ENCODE measurements at places on chromosomes 1 and 21.

DNA sequence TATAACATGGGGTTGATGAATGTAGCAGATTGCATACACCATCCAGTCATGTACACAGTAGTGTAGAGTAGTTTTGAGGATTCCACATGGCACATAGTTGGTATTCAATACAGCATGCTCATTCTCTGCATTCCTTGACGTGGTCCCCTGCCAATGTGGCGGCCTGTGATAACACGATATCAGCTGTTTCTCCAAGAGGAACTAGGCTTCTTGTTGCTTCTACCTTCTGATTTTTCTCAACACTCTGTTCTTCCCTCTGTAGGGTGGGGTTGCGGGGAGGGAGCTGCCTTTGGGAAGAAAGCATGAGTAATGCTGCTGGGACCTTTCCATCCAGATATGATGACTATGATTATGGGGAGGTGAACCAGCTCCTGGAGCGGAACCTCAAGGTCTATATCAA, 19.4 kb downstream of the SESN2 start:
- DNase-seq = no peak

DNA sequence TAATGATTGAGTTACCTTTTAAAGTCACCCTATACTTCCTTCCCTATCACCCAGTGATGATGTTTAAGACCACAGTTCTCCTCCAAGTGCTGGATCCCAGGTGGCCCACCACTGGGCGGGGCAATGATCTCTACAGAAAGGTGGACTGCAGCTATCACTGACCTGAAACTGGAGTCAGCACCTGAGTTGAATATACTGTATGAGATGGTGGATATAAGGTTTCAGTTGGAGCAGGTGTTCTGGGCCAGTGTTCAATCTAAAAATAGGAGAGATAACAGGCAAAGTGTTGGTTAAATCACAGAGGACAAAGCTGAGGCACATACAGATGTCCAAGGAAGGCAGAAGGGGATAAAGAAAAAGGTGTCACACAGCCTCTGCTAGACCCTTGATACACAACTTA, 96.6 kb downstream of the SIPA1L2 start:
- DNase-seq = no peak

DNA sequence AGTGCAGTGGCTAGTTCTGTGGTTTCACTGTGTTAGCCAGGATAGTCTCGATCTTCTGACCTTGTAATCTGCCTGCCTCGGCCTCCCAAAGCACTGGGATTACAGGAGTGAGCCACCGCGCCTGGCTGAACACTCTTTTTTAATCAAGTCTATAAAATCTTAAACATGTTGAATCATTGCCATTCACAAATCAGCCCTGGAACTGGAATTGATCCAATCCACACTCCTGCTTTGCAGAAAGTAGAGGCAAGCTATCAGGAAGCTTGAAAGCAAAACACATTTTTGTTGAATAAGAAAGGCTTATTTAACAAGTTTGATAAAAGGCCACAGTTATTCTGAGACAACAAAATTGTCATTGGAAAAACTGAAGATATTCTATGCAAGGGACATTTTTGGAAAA, 18.3 kb upstream of the EFHD2 start:
- DNase-seq = no peak

DNA sequence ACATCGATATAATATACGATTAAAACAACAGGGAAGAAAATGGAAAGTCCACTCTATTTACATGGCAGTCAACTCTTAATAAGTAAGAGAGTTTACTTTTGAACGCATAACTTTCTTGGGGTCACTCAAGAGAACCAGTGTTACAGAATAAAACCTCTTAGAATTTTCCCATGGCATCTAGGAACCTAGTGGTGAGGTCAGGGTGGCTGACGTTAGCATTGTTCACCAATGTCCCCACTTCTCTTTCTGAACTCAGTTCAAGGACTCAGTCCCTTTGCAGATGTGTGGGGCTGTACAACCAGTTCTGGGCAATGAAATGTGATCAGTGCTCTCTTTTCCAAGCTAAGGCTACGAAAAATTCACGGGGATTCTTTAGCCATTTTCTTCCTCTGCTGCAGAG, 2.6 kb upstream of the RNF2 start:
- DNase-seq = no peak

DNA sequence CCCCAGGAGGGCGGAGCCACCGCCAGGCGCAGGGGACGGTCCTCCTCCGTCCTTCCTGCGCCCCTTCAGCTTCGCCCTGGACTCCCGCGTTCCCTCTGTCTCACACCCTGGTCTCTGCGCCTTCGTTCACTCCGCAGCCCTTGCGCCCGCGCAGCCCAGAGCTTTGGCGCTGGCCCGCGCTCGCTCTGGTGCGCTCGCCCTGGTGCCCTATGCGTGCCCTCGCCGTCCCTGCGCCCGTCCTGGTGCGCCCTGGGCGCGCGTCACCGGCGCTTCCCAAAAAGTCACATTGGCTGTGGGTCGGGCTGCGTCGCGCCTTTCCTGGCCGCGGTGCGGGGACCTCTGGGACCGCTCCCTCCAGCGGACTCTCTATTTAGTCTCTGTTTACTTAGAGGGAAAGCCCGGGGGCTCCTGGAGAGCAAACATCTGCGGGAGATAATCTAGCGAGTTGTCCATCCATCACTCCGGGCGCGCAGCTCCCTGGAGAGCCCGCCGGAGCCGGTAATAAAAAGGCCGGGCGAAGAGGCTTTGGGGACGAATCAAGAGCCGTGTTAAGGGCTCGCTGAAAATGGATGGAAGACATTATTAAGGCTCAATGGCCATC, 178.6 kb downstream of the PRDM16 start:
- no peak for DNase-seq

DNA sequence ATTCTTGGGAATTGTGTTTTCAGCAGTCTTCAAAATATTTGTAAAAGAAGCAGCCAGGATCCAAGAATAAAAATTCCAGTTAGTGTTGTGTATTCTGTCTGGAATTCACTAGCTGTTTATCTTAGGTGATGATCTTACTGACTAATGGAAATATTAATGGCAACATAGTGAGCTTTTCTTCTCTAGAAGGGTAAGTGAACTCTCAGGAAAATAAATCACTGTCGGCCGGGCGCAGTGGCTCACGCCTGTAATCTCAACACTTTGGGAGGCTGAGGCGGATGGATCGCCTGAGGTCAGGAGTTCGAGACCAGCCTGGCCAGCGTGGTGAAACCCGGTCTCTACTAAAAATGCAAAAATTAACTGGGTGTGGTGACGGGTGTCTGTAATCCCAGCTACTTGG, 87.4 kb upstream of the KIF1B start:
- no peak for DNase-seq

GRCh38 chr1:239816081-239816782, 275.5 kb upstream of the FMN2 start:
- DNase-seq = peak; percentile 68

DNA sequence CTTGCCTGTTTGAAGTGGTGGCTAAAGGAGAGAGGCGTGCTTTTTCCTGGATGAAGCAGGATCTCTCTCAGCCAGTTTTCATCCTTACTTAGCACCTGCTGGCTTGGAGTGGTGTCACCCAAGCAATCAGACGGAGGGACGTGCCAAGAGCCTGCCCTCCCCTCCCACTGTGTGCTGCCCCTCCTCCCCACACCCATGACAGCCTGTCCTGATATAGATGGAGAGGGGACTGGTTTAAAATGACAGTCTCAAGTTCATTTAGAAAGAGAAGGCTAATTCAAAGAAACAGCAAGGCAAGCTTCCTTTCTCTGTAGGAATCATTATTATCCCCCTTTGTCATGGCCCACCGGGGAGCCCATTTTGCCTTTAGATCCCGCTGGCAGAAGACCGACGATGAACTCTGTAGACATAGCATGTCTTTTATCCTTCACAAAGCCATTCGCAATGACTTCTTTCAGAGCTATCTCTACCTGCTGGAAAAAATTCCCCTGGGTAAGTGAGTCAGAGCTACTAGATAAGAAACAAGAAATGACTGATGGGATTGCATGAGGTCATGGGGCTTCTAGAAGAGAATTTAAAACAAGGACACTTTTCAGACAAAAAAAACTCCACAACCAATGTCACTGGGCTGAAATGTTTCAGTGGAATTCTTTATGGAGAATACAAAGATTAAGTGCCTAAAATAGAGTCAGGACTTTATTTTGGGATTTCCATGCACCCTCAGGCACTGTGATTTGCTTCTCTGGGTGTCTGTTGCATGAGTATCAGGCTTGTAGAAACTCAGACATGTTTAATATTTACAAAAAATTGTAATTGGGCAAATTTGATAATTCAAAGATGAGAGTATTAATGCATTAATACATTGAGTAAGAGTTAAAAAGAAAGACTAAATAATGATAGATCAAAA, at the start of gene NTMT2:
Gene NTMT2, plus strand, starts transcription at position 190 of the 907 bp plus-strand sequence. Its CDS starts 149 bp downstream, at position 339.
- no peak for DNase-seq
